ENCODE measurements at places on chromosomes 3 and 15.

DNA sequence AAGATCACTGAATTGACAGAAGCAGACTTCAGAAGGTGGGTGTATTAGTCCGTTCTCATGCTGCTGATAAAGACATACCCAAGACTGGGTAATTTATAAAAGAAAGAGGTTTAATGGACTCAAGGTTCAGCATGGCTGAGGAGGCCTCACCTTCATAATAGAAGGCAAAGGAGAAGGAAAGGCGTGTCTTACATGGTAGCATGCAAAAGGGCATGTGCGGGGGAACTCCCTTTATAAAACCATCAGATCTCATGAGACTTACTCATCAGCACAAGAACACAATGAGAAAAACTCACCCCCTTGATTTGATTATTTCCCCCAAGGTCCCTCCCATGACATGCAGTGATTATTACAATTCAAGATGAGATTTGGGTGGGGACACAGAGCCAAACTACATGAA, 416.3 kb upstream of the EPHA3 start:
- no peak for DNase-seq

DNA sequence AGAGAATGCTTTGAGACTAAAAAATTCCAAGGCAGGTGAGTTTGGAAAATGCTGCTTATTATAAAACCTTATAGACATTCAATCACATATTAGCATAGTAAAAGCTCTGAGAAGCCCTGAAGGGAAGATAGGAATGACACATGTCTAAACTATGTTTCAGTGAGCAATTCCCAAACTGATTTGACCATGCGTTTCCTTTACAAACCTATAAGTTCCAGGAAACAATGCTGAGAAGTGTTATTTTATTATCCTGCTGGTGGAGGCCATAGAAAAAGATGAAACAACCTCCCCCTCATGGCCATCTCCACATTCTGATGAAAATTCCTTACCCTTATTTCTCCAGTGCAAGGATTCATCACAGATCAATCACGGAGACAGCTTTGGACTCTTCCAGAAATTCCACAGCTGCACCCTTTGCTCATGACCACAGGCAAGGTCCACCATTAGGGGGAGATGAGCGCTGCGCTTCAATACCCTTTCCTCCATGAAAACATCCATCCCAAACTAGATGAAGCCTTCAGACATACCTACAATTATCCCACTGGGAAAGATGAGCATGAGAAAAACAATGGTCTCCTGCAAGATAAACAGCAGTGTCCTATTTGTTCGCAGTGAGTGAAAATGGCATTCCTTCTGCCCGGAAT, 372.1 kb downstream of the MAGI1 start:
- DNase-seq: no peak

- no peak for DNase-seq
Measured at GRCh38 chr3:77348244-77348855, 308.5 kb downstream of the ROBO2 start.

DNA sequence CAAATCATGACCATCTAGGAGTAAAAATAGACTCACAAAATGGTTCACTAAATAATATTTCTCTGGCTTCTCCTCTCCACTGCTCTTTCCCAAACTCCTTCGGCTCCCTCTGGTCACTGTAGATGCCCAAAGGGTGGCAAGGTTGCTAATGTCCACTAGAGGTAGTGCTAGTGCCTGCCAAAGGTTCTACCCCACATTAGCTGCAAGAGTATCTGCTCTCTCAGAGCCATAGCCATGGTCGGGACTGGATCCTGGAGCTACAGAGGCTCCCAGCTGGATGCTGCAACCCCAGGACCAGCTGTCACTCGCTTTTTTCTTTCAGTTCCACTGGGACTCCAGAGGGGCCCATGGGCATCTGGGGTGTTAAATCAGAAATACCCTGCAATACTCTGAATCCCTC, 8.5 kb downstream of the HTR3D start:
- DNase-seq: no peak

- DNase-seq: peak; percentile 73
Measured at GRCh38 chr15:45118131-45118588, 4.0 kb downstream of the DUOXA2 start.

GRCh38 chr15:97961067-97961954, 808 bp downstream of the ARRDC4 start:
- DNase-seq: no peak

- DNase-seq: no peak
Measured at GRCh38 chr3:77967621-77968020, 927.7 kb downstream of the ROBO2 start.

- no peak for DNase-seq
Measured at GRCh38 chr3:12897381-12898289, 56.3 kb upstream of the RPL32 start.

DNA sequence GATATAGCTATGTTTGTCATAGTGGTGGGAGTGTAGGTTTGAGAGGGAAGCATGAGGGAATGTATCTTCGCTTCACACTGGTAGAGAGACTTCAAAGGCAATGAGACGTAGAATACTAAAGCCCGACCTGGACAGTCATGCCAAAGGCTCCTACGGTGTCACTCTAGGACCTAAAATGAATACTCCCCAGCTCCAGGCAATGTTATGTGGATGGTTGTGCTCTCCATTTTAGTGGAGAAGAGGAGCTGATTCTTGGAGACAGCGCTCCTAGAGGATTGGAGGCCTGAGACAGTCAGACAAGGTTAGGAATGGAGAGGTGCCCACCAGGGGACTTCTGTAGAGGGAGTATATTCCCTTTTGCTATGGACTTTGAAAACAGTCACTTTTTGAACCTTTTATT, 260.1 kb downstream of the MEX3B start:
- no peak for DNase-seq

DNA sequence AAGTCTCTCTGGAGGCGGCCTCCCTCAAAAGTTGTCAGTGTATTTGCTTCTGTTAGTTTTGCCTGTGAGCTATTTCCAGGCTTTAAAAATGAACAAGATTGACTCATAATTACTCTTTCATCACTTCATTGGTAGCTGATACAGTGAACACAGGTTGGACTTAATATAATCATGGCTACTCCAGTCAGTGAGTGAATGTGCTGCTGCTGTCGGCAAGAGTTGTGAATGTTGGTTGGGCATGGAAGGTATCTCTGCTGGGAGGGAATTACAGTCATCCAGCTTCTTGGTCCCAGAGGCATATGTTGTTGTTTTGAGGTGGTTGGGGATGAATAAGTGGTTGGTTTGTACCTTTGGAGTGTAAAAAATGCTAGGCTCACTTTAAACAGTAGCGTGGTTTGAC, 11.5 kb downstream of the TCF12 start:
- no peak for DNase-seq

- DNase-seq: no peak
Measured at GRCh38 chr3:4757575-4758248, 221.5 kb upstream of the BHLHE40 start.

DNA sequence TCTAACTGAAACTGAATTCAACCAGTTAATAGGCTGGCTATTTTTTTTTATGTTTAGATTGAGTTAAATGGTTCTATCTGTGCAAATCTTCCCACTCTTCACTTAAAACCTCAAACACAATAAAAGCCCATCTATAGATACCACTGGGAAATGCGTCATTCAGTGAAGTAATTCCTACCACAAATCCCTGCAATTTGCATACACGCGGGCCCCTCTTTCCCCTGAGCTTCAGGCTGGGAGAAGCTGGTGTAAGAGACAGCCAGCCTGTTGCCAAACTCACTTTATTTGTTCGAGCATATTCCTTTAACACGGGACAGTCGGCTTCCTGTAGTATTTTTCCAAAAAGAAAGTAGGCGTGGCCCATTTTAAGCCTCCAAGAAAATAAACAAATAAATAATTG, 26.0 kb upstream of the MCTP2 start:
- no peak for DNase-seq

DNA sequence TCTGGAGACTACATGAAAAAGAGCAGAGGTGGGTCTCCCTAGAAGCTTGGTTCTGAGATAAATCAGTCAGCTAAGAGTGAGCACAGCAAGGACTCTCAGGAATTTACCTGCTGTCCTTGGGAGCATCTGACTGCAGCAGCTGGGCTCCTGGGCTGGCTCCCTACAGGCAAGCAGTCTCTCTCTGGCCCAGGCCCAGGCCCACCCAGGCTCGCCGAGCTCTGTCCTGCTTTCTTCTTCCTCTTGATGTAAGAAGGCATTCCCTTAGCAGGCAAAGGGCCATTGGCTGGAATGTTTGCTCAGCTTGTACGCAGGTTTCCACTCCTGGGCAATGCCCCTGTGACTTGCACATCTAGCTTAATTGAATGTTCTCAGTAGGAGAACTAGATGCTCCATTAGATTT, 4.3 kb upstream of the RBP2 start:
- DNase-seq: no peak

- no peak for DNase-seq
Measured at GRCh38 chr3:151460774-151461450, at the start of gene IGSF10. Gene IGSF10 (minus strand): TSS chr3:151461061. CDS start chr3:151458709, 2,352 bp downstream.

- DNase-seq: no peak
Measured at GRCh38 chr3:150469031-150469930, 61.2 kb downstream of the TSC22D2 start.

- DNase-seq: peak; percentile 6
Measured at GRCh38 chr3:109023656-109024254, 70.1 kb upstream of the GUCA1C start.

- no peak for DNase-seq
Measured at GRCh38 chr3:71962561-71963240, 177.8 kb upstream of the PROK2 start.

DNA sequence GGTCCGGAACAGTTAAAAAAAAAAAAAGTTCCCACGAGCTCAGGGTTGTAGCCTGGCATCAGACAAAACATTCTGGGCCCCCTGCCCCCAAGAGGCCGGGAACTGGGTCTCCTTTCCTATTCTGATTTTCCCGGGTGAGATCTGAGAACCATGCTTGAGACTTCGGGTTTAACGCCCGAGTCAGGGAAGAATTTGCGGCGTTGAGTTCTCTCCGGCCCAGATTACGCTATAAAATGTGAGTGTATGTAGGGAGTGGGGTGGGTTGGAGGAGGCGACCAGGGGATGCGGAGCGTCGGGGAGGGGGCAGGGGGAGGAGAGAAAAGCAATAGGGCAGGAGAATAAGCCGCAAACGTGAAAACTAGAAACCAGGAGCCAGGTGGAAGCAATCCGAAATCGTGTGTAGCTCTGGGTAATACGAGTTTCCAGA, 2.7 kb downstream of the ZIC1 start:
- DNase-seq: no peak

GRCh38 chr15:73630921-73631362, 2.2 kb downstream of the NPTN start:
- no peak for DNase-seq

DNA sequence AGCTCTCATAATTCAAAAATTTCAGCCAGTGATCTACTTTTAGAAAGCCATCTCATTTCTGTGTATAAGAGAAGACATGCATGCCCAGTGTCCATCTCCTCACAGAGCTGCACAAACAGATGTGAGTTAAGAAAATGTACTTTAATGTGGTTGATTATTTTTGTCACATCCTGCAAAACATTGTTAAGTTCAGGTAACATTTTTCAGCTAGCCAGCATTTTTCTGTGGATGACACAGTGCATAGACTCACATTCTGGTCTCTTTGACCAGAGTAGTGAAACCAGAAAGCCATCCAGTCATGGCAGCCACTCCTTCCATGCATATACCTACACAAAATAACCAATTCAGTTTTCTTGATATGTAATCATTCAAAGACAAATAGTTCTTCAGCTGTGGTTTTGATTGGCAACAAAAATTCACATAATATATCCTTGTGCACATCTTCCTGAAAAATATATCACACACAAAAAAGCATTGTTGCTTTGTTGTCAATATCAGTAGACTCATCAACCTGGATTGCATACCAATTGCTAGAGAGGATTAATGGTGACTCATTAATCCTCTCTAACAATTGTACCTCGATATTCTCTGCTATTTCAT, 2.1 kb upstream of the PLSCR1 start:
- no peak for DNase-seq

GRCh38 chr3:149490260-149490971, 15.9 kb downstream of the TM4SF4 start:
- no peak for DNase-seq

- no peak for DNase-seq
Measured at GRCh38 chr3:124593442-124593829, 136.8 kb upstream of the UMPS start.

GRCh38 chr3:52004163-52004787, 8.6 kb upstream of the RPL29 start:
- no peak for DNase-seq
